Activated CD8-positive, alpha-beta T cell treated with anti-CD3 and anti-CD28 coated beads for 36 hours (primary cell): ENCODE measurements at places on chromosomes 5 and 9. TPM values are rescaled to one million over a fixed set of nuclear protein-coding genes. Genes with fewer than 3 reads are reported as not detected.

Gene KCTD16
- 0.27 TPM for total RNA-seq

Gene CNTFR
- not detected for total RNA-seq

Gene ALDH1A1
- not detected for total RNA-seq

Gene SAXO1
- 0.07 TPM for total RNA-seq

Gene IL5
- 1.7 TPM for total RNA-seq
